Activated naive CD4-positive, alpha-beta T cell treated with anti-CD3 and anti-CD28 coated beads, Interleukin-2, amount 50 U/mL, for 72 hours (primary cell): ENCODE measurements at places on chromosomes 3 and 15. TPM values are rescaled to one million over a fixed set of nuclear protein-coding genes. Genes with fewer than 3 reads are reported as not detected.

CCDC13 gene
- total RNA-seq = 0.34 TPM

SNTN gene
- total RNA-seq = not detected

WNT5A gene
- total RNA-seq = not detected

HHLA2 gene
- 1.8 TPM for total RNA-seq

GRCh38 chr3:52272831-52273230 lies 5.6 kb downstream of the WDR82 start:
- DNase-seq = no peak

DNA sequence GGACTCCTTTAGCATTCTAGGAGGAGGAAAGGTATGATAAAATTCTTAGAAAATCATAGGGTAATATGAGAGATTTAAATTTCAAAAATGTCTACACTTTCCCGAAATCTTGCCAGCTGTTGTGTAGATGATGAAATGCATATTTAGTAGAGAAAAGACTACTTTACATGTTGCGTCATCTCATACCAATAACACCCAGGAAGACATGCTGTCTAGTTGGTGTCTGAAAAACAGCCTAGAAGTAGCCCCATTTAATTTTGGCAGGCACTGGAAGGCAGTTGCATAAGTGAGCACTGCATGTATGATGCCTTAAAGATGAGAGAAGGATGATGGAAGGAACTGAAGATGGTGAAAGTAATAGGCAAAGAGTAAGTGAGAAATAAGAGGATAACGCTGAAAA lies 310.5 kb upstream of the TPM1 start:
- no peak for DNase-seq

GRCh38 chr3:194221336-194221735 lies 85.4 kb downstream of the HES1 start:
- no peak for DNase-seq

- no peak for DNase-seq
These were observed 102.7 kb upstream of the FGF7 start for GRCh38 chr15:49320351-49320750.
